Natural killer cell treated with Interleukin-12 subunit alpha and Interleukin-12 subunit beta and Interleukin-15 and Interleukin-18, amount 100 ng/mL, for 72 hours (primary cell): ENCODE measurements at places on chromosomes 13 and 19.

- peaks cover 30% of the 10 kb centered on the region for H3K4me1 ChIP-seq
- no peaks in the 10 kb centered on the region for H3K36me3 ChIP-seq
- no peak overlapping the region for H3K4me3 ChIP-seq
- no peak for DNase-seq
Measured at GRCh38 chr19:41926028-41926762, 2.1 kb downstream of the ERFL start.

DNA sequence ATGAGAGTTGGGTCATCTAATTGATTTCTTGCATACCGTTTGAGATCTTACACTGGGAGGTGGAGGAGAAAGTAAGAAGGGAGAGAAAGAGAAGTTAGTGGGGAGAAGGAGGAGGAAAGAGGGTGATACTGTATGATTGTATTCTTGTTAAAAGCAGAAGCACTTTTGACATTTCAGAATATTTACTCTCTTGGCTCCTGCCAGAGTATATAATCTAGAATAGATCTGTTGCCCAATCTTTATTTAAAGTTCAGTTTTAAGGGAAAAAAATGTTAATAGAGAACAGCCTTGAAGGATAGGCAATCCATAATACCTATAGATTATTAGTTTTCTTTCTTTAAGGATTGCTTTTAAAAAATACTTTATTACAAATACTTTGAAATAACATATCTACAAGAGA, 41.5 kb downstream of the PDS5B start:
- no peak overlapping the region for H3K4me3 ChIP-seq
- H3K27me3 ChIP-seq, result no peaks in the 10 kb centered on the region
- DNase-seq, result no peak
- peaks cover 44% of the 10 kb centered on the region for H3K4me1 ChIP-seq
- H3K27ac ChIP-seq, result no peak overlapping the region
- peaks cover 5% of the 10 kb centered on the region for H3K36me3 ChIP-seq

GRCh38 chr19:5218255-5218855, 122.3 kb downstream of the PTPRS start:
- H3K27me3 ChIP-seq, result no peaks in the 10 kb centered on the region
- no peak for DNase-seq
- H3K4me3 ChIP-seq, result no peak overlapping the region
- H3K36me3 ChIP-seq, result no peaks in the 10 kb centered on the region
- no peak overlapping the region for H3K27ac ChIP-seq
- no peaks in the 10 kb centered on the region for H3K4me1 ChIP-seq

GRCh38 chr13:46404733-46405100, 17.7 kb upstream of the RUBCNL start:
- DNase-seq, result no peak
- H3K4me1 ChIP-seq, result peaks cover 26% of the 10 kb centered on the region
- H3K27ac ChIP-seq, result peak overlapping the region; percentile 80

- H3K4me1 ChIP-seq, result no peaks in the 10 kb centered on the region
- peaks cover 4% of the 10 kb centered on the region for H3K36me3 ChIP-seq
- H3K4me3 ChIP-seq, result no peak overlapping the region
Measured at GRCh38 chr13:36086117-36086516, 45.1 kb downstream of the DCLK1 start.

DNA sequence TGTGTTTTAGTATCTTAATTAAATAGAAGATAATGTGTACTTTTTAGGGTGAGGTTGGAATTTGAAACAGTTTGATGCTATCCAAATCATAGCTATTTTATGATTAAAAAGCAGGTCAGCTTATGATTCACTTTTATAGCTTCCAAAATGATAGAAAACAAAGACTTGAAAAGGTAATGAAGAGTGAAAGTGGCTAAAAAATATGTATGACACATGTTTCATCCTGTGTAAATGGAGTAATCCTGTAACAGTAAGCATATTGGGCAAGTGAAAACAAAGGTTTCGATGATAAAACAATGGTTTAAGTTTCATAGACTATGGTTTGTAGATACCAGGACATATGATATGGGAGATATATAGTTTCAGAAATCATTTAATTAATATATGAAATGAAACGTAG, 456.2 kb downstream of the PCDH20 start:
- no peak for DNase-seq
- no peaks in the 10 kb centered on the region for H3K27me3 ChIP-seq
- no peak overlapping the region for H3K4me3 ChIP-seq

DNA sequence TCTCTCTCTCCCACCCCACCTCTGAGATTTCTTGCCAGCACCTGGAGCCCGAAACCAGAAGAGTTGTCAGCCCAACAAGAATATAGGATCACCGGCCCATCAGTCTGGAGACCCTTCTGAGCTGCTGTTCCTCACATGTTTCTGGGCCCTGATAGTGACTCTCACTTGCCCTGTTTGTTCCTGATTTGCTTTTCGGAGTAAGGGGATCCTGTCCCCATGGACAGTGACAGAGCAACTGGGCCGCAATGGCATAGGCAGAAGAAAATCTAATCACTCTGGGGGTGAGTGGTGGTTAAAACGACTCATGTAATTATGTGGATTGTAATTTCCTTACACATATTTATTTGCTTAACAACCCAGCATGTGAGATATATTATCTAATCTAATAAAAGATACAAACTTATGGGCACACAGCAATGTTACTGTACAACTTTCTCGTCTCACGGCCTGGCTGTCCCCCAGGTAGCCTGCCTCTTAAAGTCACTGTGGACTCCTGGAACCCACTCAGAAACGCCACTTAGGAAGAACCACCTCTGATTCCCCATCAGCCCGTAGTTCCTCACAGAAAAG, 663 bp upstream of the SMAD9 start:
- DNase-seq, result no peak
- H3K4me3 ChIP-seq, result peak overlapping the region; percentile 60
- no peaks in the 10 kb centered on the region for H3K36me3 ChIP-seq
- no peaks in the 10 kb centered on the region for H3K4me1 ChIP-seq
- peaks cover 66% of the 10 kb centered on the region for H3K27me3 ChIP-seq
- no peak overlapping the region for H3K27ac ChIP-seq

DNA sequence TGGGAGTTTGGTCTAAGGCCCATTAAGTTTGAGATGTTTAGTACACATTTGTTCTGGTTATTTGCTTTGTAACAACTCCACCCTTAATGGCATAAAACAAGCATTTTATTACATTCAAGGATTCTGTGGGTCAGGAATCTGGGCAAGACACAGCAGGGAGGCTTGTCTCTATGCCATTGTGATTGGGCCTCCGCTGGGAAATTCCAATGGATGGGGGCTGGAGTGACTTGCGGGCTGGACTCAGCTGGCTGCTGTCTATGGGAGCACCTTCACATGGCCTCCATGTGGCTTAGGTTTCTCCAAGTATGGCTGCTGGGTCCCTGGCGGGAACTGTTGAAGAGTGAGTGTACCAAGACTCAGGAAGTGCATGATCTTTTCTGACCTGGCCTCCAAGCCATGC, 159.0 kb downstream of the PAN3 start:
- peak overlapping the region; percentile 31 for H3K27ac ChIP-seq
- no peak for DNase-seq
- H3K36me3 ChIP-seq, result no peaks in the 10 kb centered on the region
- no peaks in the 10 kb centered on the region for H3K27me3 ChIP-seq
- peaks cover 9% of the 10 kb centered on the region for H3K4me1 ChIP-seq

GRCh38 chr19:15169541-15170285, 31.1 kb downstream of the NOTCH3 start:
- peaks cover 3% of the 10 kb centered on the region for H3K27me3 ChIP-seq
- H3K27ac ChIP-seq, result no peak overlapping the region
- H3K4me3 ChIP-seq, result no peak overlapping the region

DNA sequence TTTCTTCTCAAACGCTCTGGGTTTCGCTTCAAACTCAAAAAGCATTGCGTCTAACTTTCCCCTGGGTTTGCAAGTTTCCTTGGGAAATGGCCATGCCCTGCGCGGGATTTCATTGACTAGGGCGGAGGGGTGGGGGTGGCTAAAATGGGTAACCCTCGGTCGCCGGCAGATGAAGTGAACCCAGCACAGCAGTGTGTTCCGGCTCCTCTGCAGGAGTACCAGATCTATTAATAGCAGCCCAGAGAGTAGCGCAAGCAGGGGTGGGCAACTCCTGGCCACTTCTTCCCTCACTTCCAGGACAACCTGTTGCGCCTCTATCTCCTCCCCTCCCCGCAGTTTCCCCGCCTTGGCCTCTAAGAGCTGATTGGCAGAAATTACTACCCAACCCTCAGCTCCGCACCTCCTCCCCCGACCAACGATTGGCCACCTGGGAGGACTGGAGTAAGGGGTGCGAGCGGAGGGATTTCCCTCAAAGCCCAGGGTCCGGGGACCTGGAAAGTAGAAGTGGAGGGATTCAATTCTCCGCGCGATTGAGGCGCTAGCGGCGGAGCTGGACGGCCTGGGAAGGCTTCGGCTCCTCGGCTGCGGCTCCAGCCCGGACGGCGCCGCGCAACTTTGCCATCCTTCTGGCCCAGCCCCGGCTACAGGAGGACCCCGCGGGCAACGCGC, at the start of gene FREM2:
TSS of gene FREM2 (plus strand) at position 501 of the 669 bp plus-strand sequence. CDS start 268 bp downstream, outside the sequence.
- H3K36me3 ChIP-seq, result no peaks in the 10 kb centered on the region
- H3K4me3 ChIP-seq, result no peak within 1 kb of the TSS
- no peaks in the 10 kb centered on the region for H3K4me1 ChIP-seq
- peaks cover 9% of the 10 kb centered on the region for H3K27me3 ChIP-seq

GRCh38 chr19:3576696-3577443, 4.1 kb downstream of the HMG20B start:
- no peak overlapping the region for H3K4me3 ChIP-seq
- H3K4me1 ChIP-seq, result peaks cover 15% of the 10 kb centered on the region
- no peaks in the 10 kb centered on the region for H3K27me3 ChIP-seq
- H3K36me3 ChIP-seq, result no peaks in the 10 kb centered on the region
- no peak overlapping the region for H3K27ac ChIP-seq

DNA sequence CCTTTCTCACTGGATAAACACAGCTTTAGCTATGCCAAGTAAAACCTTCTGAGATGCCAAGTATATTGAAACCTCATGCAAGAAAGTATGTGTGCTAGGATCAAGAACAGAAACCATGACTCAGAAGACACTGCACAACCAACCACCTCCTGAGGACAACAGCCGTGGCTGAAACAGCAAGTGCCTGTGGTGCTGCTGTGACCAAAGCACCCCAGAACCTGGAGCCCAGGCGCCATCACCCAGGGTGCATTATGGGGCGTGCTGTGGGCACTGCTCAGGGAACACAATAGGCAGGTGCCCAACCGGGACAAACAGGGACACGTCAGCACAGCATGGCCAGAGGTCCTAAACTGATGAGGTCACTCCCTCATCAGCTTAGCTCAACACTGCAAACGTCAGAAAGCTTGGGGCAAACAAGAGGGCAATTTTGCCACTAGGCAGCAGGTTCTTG, 101.3 kb upstream of the SLC15A1 start:
- H3K27me3 ChIP-seq, result no peaks in the 10 kb centered on the region
- peak overlapping the region; percentile 13 for H3K4me3 ChIP-seq
- H3K27ac ChIP-seq, result no peak overlapping the region
- no peak for DNase-seq
- H3K4me1 ChIP-seq, result peaks cover 3% of the 10 kb centered on the region
- H3K36me3 ChIP-seq, result no peaks in the 10 kb centered on the region

DNA sequence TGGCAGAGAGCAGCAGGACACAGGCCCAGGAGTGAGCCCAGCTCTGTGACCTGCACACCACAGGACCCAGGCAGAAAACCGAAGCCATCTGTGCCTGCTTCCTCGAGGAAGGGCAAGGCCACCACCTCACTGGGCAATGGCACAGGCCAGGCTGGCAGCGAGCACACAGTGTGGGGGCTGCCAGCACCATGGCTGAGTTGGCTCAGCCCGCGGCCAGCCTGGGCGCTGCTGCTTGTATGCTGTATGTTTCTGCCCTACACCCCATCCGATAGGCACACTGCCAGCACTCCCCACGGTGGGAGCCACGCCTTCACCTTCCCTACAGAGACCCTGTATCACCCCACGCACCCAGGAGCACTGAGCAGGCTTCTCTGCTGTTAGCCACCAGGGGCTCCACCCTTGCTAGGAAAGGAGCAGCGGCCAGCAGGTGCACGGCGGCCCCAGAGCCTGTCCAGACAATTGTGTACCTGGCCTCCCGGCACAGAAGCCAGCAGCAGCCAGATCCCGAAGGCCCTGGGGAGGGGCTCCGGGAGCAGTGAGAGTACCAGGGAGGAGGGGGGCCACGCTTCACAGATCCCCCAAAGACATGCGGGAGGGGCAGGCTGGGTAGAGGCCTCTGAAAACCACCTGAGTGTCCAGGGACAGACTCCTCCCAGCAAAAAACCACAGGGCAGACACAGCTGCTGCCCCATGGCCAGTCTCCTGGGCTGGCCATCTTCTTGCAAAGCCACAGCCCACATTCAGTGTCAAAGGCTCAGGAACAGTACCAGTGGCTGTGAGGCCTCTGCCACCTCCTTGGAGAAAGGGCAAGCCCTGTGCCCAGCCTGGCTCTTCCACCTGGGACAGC, 56.1 kb downstream of the MLLT1 start:
- no peaks in the 10 kb centered on the region for H3K27me3 ChIP-seq
- DNase-seq, result no peak
- no peak overlapping the region for H3K4me3 ChIP-seq
- no peaks in the 10 kb centered on the region for H3K4me1 ChIP-seq

DNA sequence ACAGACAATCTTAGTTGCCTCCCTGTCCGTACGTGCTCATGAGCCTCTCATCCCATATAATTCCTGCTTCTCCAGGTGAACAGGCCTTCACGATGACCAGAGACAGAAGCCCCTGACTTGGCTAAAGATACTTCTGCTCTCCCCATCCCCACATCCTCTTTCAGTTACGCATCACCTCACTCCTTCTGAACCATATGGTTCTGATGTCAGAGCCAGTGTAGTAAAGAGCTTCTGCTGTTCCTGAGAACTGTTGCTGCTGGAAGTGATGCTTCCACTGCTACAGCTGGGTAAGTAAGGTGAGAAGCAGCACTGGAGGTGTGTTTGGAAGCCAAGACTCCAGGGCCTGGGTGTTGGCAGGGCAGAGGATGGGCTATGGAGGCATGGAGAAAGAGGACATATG, 12.9 kb downstream of the SIGLECL1 start:
- peaks cover 31% of the 10 kb centered on the region for H3K27me3 ChIP-seq
- no peaks in the 10 kb centered on the region for H3K36me3 ChIP-seq
- peaks cover 8% of the 10 kb centered on the region for H3K4me1 ChIP-seq

DNA sequence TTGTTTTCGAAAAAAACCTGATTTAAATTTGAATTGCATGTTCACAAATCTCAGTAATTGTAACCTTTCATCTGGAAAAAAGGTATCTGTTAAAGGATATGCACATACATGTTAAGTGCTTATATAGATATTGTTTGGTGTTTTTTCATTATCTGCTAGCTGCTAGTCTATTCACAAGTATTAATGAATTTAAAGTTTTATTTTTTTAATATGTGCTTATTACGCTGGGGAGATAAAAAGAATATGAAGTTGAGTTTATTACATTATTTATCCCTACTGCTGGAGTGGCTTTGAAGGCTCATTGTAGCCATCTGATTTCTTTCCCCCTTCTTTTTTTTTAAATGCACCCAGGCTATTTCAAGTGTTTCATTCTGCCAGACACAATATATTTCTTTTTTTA, 3.9 kb upstream of the MAB21L1 start:
- H3K4me1 ChIP-seq, result peaks cover 14% of the 10 kb centered on the region
- H3K27ac ChIP-seq, result no peak overlapping the region
- DNase-seq, result no peak
- no peak overlapping the region for H3K4me3 ChIP-seq
- peaks cover 41% of the 10 kb centered on the region for H3K27me3 ChIP-seq
- H3K36me3 ChIP-seq, result peaks cover 12% of the 10 kb centered on the region
